NB4 (cell line): ENCODE measurements at places on chromosomes 2 and 18.

GRCh38 chr2:95024371-95024770 lies 1.1 kb upstream of the MAL start:
- no peak for DNase-seq

DNA sequence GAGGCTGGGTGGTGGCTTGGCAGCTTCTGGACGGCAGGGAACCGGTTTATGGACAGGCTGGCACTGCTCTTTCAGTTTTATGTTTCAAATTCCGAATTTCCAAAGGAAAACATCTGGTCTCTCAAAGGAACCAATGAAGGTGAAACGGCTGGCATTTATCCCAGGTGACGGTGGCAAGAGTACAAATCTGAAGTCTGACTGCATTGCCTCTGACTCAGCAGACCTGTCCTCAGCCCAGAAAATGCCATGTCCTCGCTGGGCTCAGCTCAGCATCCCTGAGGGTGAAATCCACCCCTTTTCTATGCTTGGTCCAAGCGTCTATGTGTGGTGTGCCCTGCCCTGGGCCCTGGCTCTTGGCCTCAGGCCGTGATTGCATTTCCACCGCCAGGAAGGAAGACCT lies 38.1 kb downstream of the NAPG start:
- no peak for DNase-seq

DNA sequence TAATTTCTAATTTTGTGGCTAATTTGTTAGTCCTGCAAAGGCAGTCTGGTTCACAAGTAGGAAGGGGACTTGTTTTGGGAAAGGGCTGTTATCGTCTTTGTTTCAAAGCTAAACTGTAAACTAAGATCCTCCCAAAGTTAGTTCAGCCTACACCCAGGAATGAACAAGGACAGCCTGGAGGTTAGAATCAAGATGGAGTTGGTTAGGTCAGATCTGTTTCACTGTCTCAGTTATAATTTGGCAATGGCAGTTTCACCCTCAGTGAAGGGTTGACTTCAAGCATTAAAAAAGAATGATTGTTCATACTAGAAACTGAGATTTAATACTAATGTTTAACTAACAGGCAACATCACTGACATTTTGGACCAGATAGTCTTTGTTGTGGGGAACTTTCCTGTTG lies 69.5 kb downstream of the KIAA2012 start:
- no peak for DNase-seq

GRCh38 chr2:175004730-175004979 lies 526 bp downstream of the CHN1 start:
- no peak for DNase-seq

DNA sequence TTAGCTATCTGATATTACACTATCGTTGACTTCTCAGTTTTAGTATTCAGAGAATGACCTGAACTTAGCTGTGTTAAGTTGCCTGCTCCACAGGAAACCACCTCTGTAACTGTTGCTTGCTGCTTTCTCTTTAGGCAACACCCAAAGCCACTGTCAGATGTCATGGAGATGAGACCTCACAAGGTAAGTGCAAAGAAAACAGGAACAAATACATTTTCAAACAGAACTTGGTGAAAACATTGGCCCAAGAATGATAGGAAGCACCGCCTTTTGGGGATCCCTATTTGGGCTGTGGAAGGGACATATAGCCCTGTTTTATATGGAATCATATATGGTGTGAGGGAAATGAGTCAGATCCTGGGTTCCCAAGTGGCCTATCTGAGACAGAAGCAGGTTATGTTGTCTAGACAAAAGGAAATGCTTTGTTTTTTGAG lies 143.4 kb downstream of the UBE2E3 start:
- peak; percentile 86 for DNase-seq

DNA sequence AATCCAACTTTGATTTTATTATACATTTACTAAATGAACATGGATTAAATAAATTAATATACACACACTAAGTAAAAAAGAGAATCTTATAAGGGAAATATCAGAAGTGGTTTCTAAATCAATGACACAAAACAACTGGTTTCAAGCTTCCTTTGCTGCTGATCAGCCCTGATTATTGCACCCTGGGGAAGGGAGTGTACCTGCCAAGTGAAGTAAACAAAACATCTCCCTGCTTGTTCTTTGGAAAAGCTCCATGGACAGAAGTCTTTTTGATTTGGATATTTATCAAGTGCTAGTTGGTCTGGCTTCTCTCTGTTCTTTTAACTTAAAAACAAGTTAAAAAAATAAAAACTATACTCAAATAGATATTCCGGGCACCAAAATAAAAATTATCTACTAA lies 190.1 kb downstream of the PDE11A start:
- DNase-seq: no peak

- no peak for DNase-seq
These were observed 28.8 kb downstream of the NEMP2 start for GRCh38 chr2:190505696-190506095.

- DNase-seq: no peak
These were observed 20.4 kb upstream of the CABLES1 start for GRCh38 chr18:23114911-23115310.

DNA sequence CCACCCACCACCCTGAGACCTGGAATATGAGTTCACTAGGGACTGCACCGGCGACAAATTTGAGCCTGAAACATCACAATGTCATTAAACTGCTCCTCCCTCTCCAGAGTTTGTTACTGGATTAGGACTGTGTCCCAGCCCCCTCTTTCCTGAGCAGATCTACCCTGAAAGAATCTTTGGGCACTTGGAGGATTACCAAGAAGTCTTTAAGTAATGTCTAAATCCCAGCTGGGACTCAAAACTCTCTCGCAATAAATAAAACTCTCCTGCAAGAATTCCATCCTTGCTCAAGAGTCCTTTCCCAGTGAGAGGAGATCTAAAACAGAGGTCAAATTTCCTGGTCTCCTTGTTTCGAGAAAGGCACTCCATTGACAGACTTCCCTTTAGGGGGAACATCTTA lies 20.9 kb downstream of the GKN2 start:
- DNase-seq: no peak

GRCh38 chr18:43662657-43663056 lies 385.4 kb upstream of the SYT4 start:
- DNase-seq: no peak

- DNase-seq: peak; percentile 2
These were observed 78.9 kb downstream of the NRXN1 start for GRCh38 chr2:50953021-50953420.

GRCh38 chr2:118325321-118325955 lies 237.2 kb downstream of the INSIG2 start:
- DNase-seq: no peak

- no peak for DNase-seq
These were observed 1.1 kb downstream of the ENOSF1 start for GRCh38 chr18:711310-711656.

DNA sequence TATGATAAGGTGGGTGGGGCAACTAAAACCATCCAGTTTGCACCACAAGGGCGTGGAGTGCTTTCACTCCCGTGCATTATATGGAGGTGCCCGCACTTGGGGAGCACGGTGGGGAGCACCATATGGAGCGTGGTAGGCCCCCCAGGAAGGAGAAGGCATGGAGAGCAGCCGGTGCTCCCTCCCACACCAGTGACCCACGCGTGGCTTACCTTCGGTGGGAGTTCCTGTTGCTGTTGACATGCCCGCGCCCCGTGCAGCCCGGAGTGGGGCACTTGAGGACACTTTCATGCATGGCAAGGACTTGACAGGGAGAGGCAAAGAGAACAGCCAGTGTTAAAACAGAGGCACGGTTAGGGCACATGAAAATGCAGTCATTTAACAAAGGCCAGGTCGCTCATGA lies 167.5 kb upstream of the PXDN start:
- DNase-seq: no peak

DNA sequence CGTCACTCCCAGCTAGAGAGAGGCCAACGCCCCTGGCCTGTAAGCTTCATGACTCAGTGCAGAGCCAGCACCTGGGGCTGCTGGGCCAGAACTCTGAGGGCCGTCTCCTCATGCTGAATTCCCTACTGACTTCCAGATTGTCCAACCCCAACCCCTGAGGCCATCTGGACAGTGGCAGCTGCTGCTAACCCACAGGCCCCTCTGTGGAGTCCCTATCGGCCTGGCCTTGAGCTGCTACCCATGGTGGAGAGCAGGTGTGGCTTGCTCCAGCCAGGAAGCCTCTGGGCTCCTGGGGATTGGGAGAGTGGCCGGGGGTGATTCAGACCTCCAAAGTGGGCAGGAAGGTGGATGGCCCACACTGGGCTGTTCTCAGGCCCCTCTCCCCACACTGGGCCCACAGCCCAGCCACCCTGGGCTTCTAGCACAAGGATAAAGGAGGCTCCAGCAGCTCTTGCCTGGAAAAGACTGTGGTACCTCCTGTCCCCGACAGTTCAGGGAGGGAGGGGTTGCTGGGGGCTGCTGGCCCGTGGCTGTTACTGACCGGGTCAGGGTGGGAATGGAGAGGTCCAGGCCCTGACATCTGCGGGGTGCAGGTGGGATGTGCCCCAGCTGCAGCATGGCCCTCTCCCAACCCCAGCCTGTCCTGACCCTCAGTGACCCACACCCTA lies 8.2 kb downstream of the TEKT4 start:
- DNase-seq: no peak

DNA sequence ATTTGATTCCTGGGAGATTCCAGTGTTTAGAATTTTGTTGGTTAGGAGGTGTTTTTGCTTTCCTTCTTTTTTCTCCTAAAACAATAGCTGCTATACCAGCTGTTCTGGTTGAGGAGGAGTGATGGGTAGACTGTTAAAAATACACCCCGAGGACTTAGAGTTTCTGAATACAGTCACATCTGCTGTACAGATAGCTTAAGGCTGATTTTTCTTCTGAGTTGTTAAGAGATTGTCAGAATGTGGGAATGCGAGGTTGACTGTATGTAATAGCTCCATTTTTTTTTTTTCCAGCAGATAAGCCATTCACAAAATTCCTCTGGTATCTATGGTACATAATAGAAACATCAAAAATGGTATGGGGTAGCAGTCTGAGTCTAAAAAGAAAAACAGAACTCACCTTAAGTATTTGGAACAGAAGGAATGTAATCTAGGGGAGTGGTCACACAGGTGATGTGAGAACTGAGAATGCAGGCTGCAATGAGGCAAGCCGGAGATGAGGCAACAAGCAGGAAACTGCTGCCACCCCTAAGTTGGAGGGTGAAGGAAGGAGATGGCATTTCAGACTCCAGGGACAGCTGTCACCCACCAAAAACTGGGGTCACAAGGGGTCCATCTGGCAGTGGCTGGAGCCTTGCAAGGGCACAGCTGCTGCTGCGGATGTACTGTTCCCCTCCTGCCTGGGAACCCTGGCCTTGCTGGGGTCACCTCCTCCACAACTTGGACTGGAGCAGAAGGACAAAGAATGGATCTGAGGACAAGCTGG lies 2.4 kb downstream of the DGKD start:
- peak; percentile 67 for DNase-seq

DNA sequence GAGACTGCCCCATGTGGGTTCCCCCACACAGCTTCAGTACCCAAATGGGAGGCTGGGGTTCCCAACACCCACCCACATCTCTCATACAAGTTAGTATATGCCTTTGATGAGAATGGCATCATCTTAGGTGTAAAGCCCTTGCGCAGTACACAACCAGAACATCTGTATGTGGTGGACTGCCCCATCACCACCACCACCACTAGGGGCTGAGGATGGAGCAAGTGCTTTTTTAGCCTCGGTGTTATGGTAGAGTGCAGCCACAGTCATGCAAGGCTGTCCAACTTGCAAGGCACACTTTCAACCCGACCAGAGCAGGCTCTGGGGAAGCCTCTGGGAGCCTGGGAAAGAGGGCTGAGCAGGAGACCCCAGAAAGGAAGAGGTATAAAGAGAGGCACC lies 241.2 kb downstream of the TFCP2L1 start:
- no peak for DNase-seq

GRCh38 chr18:22451796-22452195 lies 34.1 kb upstream of the CTAGE1 start:
- DNase-seq: peak; percentile 9

- peak; percentile 92 for DNase-seq
These were observed 26.7 kb downstream of the PDCL3 start for GRCh38 chr2:100589527-100589926.

GRCh38 chr18:3332376-3332775 lies 70.4 kb downstream of the MYL12B start:
- no peak for DNase-seq

- peak; percentile 75 for DNase-seq
These were observed 1.3 kb upstream of the PAX3 start for GRCh38 chr2:222299906-222300725.

- peak; percentile 76 for DNase-seq
These were observed 19.4 kb downstream of the KLHL29 start for GRCh38 chr2:23404426-23404825.

DNA sequence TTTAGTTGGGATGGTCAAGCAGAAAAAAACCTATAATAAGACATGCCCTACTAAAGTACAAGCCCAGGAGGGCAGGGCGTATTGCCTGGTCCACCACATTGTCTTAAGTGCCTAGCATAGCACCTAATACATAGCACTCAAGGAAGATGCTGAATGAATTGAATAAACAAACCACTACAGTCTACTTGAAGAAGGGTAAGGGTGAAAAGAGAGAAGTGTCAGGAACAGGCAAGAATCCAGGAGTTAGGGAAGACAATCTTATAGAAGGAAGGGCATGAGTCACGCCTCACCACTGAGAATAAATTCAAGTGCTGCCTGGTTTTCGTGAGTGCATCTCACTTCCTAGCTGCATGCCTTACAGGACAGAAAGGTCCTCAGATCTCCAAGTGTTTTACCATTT lies 13.9 kb downstream of the SLC19A3 start:
- peak; percentile 6 for DNase-seq

DNA sequence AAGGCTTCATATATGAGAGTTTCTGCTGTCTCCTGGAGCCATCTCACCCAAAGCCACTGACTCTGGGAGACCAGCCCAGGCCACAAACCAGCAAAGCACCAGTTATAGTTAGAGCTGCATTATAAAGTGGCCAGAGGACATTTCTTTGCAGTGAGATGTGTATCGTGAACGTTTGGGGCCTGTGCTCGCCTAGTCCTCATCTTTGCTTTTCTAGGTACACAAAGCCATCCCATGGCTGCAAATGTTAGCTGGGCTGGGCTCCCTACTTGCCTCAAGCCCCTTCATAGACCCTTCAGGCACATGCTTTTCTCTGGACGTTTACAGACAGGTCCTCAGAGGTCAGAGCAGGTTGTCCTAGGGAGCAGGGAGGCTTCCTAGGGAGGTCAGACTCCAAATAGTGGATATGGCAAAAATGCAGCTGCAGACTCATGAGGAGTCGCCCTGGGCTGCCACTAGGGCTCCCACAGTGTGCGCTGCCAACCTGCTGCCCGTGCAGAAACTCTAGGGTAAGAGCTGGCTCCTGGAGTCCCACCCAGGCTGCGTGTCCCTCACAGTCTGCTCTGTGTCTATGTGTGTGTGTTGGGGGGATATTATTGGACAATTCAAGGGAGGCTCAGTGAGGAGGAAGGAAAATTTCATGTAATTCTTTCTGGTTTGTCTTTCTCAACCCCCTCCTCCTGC lies 141.0 kb downstream of the RPIA start:
- DNase-seq: peak; percentile 3

- no peak for DNase-seq
These were observed 201.9 kb upstream of the APCDD1 start for GRCh38 chr18:10252494-10252893.

DNA sequence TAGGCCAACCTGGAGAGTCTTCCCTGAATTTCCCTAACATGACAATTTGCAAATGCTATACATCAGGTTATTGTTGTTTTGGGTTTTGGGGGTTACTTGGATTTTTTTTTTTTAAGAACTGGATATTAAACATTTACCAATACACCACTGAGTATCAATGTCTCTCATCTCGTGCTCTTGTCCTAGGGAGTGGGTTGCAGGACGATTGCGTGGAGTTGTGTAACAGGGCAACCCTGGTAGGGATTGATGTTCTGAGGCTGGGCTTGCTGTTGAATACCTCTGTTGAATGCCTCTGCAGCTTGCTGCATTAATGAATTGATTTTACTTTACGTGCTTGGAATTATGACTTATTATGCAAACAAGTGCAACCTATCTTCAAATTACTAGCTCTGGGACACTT lies 18.8 kb upstream of the FOSL2 start:
- DNase-seq: peak; percentile 52

- no peak for DNase-seq
These were observed 12.6 kb downstream of the NR4A2 start for GRCh38 chr2:156319811-156320485.
